ENCODE measurements at places on chromosomes 16 and 17.
A peak's percentile ranks its signal among the peaks of the same experiment; 100 is the strongest.

DNA sequence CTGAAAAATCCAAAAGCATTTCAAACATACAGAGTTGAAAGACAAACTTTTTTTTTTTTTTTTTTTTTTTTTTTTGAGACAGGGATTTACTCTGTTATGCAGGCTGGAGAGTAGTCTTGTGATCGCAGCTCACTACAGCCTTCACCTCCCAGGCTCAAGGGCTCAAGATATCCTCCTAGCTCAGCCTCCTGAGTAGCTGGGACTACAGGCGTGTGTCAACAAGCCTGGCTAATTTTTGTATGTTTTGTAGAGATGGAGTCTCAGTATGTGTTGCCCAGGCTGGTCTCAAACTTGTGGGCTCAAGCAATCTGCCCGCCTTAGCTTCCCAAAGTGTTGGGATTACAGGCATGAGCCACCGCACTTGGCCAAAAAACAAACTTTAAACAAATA, 64.2 kb upstream of the KIFC3 start:
- DNase-seq = no peak

DNA sequence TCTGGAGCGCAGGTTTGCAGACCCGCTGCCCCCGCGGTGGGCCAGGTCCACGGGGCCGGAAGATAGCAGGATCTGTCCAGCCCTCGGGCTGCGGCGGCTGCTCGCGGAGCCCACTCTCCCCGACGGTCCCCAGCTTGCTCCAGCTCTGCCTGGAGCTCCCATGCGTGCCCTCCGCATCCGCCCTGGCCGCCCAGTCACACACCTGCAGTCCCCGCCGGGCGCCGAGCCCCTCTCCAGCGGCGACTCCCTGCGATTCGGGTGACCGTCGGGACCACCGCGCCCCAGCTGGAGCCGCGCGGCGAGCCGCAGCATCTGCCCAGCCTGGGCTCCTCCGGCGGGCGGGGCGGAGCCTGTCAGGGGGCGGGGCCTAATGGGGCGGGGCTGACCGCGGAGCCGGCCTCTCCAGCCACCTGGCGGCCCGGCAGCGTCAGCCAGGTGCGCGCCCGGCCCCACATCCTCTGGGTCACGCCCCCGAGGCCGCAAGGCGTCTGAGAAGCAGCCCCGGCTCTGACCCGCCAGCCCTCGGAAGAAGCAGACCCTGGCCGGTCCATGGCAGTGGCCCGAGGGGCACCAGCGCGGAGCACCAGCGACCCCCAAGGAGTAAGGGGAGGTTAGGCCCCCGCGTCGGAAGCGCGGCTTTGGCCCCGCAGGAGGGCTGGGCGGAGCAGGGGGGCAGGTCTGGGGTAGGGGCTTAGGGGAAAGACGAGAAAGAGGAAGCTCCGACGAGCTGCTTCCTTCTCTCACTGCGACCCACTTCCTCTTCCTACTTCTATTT, at the start of gene PIK3R5:
Gene PIK3R5 (minus strand): TSS at position 314 of the 775 bp plus-strand sequence. CDS start 54,213 bp downstream, outside the sequence.
- DNase-seq = peak; percentile 79

DNA sequence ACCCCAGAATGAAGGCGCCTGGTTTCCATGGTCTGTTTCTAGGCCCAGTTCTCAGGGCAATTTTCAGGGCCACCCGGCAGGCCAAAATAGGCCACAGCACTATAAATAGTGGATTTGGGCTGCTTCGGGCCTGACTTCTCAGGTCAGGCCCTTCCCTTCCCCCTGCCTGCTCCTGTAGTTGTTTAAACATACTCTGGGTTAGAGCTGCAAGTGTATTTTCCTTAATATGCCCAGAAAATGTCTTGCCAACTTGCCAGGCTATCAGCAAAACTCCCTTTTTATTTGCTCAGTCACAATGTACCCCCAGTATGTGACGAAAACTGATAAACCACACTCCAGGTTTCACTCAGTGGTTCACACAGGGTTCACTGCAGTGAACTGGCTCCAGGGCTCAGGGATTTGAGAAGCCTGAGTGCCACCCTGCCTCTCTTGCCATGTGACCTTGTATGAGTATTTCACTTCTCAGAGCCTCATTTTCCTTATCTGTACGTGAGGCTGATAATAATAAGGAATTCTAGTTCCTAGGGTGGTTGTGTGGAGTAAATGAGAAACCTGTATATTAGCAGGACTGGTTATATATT, 76.5 kb downstream of the GPRC5B start:
- DNase-seq = no peak

DNA sequence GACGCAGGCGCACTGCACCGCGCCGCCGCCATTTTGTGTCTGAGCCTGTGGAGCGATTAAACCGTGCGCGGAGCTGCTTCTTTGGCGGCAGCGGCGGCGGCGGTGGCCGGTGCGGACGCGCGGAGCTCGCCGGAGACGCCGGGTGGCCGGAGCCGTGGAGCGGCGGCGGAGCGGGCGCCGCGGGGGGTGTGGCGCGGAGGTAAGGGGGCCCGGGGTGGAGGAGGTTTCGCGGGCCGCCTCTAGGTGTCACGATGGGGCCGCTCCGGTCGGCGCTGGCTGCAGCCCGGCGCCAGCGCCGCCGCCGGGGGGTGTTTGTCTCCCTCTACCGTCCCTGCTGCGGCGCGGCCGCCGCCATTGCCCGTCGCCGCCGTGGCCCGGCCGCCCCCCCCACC, at the start of gene CTCF:
Gene CTCF (plus strand): TSS at position 1 of the 392 bp plus-strand sequence. CDS start 48,307 bp downstream, outside the sequence.
- peak; percentile 84 for DNase-seq

DNA sequence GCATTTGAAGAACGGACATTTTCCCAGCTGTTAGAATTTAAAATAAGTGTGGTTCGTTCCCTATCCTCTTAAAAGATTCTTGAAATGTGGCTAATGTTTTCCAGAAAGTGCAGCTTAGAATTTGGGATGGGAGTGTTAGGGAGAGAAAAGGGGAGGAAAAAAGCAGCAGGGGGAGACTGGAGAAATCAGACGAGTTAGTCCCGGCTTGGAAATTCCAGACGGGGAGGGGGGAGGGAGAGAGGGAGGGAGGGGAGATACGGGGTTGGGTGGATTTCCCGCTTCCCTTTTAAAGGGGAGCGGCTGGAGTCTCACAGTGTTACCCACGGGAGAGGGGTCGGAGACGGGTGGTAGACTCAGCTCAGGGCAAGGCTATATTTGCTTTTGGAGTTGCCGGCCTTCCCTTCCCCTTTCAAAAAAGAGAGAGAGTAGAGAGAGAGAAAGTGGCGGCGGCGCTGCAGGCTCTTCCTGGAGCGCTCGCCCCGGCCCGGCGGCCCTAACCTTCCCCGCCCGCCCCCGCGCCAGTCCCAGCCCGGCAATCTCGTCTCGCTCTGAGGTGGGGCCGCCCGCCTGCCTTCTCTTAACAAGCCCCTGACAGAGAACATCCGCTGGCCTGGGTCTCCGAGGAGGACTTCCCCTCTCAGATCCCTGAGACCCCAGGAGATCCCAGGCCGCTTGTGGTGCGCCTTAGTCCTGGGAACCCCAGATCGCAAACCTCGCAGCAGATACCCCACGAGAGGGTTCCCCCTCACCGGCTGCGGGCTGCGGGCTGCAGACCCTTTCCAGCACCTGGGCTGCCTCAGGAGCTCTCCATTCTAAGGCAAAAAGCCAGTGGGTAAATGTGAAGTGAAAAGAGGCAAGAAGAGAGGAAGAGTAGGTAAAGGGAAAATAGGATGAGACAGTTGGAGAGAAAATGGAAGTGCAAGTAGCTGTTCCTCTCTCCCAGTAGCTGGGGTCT, 6.6 kb downstream of the IGF2BP1 start:
- DNase-seq = peak; percentile 12

DNA sequence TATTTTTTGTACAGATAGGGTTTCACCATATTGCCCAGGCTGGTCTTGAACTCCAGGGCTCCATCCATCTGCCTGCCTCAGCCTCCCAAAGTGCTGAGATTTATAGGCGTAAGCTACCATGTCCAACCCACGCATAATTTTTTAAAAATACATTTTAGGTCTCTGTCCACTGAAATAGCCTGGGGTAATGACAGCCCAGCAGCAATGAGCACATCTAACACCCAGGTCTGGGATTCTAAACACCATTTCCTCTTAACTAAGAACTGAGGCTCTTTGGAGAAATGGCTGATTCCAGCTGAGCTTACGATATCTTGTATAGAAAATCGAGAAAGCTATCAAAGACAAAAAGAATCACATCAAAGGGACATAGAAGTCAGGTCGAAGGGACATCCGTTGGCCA, 245.3 kb downstream of the PARN start:
- DNase-seq = no peak

DNA sequence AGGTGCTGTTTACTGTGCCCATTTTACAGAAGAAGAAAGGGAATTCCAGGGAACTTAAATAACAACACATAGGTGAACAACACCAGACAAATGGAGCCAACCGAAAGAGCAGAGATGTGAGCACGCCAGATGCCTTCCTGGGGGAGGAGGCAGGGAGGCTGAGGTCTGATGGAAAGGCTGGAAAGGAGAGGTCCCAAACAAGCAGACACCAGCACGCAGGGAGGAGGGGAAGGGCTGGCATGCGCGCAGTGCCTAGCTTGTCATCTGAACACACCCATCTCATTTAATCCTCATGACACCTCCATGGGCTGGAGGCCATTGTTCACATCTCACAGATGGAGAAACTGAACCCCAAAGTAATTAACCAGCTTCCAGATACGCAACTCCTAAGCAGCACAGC, 20.9 kb upstream of the CACNG5 start:
- no peak for DNase-seq

- no peak for DNase-seq
Measured at GRCh38 chr16:17270111-17270510, 200.6 kb downstream of the XYLT1 start.

DNA sequence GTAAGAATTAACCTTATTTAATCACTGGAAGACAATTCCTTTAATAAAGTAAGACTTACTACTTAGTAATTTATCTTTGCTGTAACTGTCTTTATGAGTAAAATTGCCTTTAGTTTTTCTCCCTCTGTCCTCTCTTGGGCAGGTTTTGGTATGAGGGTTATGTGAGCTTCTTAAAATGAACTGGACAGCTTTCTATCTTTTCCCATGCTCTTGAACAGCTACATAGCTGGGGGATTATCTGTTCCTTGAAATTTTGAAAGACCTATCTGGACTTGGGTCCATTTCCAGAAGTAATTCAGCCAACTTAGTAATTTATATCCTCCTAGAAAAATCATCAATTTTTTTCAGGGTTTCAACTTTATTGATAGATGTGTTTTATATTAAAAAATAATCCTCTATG, 3.6 kb upstream of the MYH1 start:
- DNase-seq = no peak

- no peak for DNase-seq
Measured at GRCh38 chr17:32629563-32630190, 142.9 kb downstream of the CDK5R1 start.

GRCh38 chr16:29154676-29155121, 169.8 kb downstream of the LAT start:
- peak; percentile 18 for DNase-seq

GRCh38 chr17:45339646-45340605, 23.1 kb upstream of the MAP3K14 start:
- DNase-seq = no peak

- no peak for DNase-seq
Measured at GRCh38 chr16:66576296-66576695, 3.0 kb upstream of the CMTM2 start.

DNA sequence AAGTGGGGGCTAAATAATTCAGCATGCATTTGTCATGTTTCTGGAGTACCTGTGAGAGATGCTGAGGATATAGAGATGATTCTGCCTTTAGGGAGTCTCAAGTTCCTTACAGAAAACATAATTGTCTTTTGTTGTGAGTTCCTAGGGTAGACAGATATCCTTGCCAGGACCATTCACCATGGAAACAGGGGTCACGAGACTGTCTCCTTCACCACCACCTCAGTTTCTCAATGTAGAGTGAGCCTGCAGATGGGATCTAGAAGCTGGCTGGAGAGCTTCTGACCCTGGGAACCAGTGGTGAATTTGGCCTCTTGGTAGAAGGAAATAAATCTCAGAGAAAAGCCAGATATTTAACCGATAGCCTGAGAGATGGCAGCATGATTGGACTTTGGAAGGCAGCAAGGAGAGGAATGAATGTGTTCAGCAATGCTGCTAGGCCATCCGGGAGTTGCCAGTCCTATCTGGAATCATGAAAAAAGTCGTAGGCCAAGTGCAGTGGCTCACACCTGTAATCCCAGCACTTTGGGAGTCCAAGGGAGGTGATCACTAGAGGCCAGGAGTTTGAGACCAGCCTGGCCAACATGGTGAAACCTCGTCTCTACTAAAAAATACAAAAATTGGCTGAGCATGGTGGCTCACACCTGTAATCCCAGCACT, 7.4 kb upstream of the HDAC5 start:
- DNase-seq = no peak

DNA sequence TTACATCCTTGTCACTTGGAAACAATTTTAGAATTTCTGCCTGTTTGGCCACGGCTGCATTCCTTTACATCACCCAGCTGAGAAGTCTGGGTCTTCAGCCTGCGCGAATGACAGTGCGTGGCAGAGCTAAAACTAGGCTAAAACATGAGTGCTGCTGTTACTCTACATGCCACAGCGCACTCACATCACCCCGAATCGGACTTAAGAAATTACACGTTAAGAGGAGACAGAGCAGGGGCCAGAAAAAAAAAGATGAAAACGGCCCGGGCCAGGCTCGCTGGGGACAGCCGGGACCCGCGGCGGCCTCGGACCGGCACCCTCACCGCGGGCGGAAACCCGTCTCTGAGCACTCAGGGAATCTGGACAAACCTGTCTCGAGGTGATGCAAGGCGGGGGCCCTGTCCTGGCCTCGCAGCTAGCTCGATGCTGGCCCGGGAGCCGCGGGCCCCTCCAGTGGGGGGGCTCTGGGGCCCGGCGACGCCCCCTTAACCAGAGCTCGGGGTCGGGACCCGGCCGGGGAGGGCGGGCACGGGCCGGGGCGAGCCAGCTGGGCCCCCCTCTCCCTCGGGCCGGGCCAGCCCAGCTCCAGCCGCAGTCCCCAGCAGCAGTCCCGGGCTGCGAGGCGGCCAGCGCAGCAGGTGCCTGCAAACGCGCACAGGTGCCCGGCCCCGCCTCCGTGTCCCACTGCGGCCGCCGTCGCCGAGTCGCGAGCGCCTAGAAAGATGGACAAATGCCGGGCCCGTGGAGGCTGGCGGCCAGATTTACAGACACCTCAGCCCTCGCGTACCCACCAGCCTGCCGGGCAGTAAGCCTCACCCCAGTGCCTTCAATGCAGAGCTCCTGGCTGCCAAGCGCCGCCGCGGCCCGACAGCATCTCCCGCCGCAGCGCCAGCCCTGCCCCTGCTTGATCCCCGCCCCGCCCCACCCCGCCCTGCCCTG, at the start of gene AKTIP:
Gene AKTIP (minus strand): TSS at position 879 of the 939 bp plus-strand sequence. CDS start 2,950 bp downstream, outside the sequence.
- peak; percentile 79 for DNase-seq

DNA sequence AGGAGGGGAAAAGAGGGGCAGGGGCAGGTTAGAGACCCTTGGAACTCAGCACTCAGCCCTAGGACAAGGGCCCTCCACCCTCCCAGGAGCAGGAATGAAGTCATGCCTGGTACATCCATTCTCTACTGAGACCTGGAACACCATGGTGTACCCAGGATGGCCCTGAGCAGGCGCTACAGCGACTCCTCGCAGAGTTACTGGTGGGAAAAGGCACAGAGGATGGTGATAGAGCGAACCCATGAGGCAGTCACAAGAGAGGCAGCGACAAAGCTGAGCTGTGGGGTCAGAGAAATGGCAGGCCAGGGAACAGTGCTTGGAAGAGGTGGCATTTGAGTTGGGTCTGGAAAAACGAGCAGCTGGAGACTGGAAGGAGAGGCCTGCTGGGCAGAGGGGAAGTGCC, 37.5 kb downstream of the SRCIN1 start:
- DNase-seq = no peak

All from activated CD4-positive, alpha-beta T cell treated with anti-CD3 and anti-CD28 coated beads for 48 hours (primary cell).